ENCODE measurements at places on chromosomes 6 and 20.

GRCh38 chr6:2733324-2733723 lies 17.4 kb downstream of the MYLK4 start:
- peak; percentile 82 for DNase-seq

DNA sequence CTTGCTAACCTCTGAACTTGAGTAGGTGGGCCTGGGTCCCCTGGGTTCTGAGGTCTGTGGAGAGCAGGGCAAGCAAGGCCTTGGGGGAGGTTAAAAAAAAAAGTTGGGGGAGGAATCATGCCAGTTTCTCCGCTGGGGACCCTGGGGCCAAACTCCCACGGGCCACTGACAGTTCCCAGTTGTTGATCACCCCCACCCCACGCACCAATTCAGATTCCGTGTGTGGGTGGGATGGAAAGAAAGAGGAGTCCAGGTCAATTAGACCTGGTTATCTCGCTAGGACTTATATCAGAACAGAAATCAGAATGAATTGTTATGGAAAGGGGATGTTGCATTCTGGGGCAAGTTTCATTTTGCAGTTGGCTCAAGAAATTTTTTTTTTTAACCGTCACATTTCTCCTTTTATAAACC lies 46.7 kb upstream of the SUPT3H start:
- DNase-seq, result no peak

GRCh38 chr6:20542927-20543602 lies 8.8 kb downstream of the CDKAL1 start:
- peak; percentile 56 for DNase-seq

- DNase-seq, result no peak
Observed at GRCh38 chr6:36699348-36699747, 1.7 kb downstream of the RAB44 start.

GRCh38 chr20:5888041-5888440 lies 62.3 kb downstream of the TRMT6 start:
- DNase-seq, result no peak

Measured in GM13976 (cell line).